ENCODE measurements at places on chromosomes 7 and 10.
A peak's percentile ranks its signal among the peaks of the same experiment; 100 is the strongest.

DNA sequence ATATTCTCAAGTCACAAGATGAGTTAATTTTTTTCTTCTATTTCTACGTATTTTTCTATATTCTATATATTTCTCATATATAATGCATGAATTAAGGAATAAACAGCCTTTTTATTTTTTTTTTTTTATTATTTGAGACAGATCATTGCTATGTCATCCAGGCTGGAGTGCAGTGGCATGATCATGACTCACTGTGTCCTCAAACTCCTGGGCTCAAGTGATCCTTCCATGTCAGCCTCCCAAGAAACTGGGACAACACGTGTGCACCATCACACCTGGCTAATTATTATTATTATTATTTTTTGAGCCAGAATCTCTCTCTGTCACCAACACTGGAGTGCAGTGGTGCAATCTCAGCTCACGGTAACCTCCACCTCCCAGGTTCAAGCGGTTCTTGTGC, 1.5 kb downstream of the CLDN12 start:
- no peak for DNase-seq

DNA sequence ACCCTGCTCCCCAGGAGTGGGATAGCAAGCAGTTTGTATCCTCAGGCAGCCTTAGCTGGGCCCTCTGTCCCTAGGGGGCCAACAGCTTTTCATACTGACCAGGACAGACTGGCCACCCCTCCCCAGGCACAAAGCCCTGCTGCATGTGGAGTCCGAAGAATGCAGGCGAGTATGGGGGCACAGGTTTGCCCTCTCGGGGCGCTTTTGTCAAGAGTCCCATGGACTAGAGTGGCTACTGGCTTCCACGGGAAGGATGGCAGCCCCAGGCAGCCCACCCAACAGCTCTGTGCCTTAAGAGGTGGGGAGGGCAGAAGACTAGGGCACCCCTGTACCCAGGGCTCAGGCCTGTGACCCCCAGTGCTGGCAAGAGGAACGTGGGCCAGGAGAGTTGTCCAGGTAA, 10.7 kb downstream of the CXCL12 start:
- no peak for DNase-seq

GRCh38 chr7:67608806-67609205, 612.2 kb downstream of the TYW1 start:
- no peak for DNase-seq

- no peak for DNase-seq
These were observed 226.0 kb downstream of the PRPF18 start for GRCh38 chr10:13812804-13813203.

DNA sequence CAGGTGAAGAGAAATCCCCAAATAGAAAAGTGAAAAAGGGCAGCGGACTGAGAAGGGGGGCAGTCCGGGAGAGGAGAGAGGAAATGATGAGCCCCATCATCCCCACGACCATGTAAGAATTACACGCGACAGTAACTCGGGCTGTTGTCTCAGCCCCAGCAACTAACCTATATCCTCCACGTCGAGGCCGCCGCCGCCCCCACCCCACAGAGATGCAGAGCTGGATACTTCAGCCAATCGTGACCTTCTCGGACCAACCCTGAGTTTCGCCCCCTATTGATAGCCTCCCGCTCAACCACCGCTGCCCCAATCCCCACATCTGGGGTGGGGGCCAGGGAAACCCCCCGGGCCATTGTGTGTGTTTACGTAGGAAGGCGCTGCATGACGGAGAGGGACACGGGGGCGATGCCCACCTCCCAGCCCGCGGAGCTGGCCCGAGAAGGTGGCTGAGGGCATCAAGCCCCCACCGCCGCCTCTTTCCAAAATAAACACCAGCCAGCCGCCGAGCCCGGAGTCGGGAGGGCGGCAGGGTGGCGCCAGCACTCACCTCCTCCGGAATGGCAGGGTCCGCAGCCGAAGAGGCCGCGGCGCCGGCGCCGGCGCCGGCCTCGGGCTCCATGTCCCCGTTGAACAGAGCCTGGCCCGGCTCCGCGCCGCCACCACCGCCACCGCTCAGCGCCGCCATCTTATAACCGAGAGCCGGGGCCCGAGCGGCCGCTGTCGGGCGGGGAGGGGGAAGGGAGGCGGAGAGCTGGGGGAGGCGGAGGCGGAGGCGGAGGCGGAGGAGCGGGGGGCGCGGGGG, 509 bp downstream of the BRAF start:
- peak; percentile 87 for DNase-seq

GRCh38 chr10:121457729-121458128, 140.5 kb downstream of the FGFR2 start:
- DNase-seq: no peak

DNA sequence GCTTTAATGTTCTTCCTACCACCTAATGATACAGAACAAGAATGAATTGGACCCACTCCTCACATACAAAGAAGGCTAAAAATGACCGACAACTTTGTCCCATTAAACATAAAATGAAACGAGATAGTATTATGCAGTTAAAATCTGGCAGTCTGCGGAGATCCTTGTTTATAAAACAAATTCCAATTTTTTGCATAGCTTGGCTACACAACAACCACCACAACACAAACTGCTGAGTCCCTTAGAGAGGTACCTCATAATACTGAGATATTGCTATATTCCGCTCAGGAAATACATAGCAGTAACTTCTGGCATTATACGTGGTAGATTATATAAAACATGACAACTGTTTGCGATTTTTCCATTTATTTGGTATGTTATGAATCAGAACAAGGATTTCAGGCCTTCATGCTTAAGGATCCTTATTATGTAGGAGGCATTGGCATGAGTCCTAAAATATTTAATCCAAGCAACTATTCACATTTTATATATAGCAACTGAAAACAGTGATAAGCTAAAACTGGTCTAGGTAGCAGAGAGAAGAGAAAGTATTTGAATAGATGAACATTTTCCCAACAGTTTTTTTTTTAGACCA, 96.0 kb downstream of the ANK3 start:
- DNase-seq: no peak

GRCh38 chr10:21385536-21385935, 139.9 kb downstream of the SKIDA1 start:
- DNase-seq: no peak

DNA sequence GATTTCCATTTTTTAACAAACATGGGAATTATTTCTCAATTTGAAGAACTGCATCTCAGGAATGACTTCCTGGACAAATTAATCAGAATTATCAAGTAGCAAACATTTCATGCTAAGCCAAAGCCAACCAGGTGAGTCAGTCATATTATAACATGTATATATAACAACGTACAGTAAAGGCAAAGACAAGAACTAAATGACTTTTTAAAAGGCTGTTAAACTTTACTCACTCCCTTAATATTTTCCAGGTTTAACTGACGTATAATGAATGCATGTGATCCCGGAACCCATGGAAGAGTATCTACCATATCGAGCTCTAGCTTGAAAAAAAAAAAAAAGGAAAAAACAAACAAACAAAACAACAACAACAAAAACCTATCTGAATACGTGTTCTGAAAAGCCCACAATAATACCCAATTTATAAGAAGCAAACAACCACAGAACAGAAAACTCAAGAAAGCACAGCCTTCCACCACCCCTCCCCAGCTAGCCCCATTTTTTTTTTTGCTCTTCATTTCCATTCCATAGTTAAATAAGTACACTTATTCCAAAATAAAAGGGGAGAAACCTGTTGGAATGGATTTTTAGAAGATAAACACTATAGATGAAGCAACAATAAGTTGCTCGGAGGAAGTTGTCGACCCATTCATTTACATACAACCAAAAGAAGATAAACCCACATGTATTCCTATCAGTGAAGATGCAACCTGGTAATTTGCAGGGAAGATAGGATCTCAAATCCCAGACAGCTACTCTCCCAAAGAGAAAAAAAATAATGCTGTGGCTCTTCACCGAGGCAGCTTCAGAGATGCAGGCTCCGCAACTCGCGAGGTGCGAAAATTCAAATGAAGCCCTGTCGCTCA, 537 bp downstream of the NAPEPLD start:
- DNase-seq: peak; percentile 52

DNA sequence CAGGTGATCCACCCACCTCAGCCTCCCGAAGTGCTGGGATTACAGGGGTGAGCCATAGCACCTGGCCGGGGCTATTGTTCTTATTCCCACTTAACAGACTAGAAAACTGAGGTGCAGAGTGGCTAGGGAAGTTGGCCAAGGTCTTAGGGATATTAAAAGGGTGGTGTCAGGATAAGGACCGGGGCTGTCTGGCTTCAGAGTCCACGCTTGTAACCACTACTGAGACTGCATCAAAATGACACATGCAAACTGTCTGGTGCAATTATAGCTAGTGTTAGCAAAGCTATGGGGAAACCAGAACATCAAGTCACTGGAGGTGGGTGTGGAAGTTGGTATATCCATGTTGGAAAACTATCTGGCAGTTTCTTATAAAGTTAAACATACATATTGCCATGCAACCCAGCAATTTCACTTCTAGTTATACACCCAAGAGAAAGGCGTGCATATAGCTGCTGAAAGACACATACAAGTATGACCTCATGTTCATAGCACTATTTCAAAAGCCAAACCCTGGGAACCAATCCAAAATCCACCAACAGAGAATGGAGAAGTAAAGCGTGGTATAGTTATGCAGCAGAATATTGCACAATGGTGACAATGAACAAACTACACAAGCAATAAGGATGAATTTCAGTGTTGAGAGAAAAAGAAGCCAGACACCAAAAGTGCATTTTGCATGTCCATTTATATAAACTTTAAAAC, 33.9 kb upstream of the EEPD1 start:
- DNase-seq: no peak

DNA sequence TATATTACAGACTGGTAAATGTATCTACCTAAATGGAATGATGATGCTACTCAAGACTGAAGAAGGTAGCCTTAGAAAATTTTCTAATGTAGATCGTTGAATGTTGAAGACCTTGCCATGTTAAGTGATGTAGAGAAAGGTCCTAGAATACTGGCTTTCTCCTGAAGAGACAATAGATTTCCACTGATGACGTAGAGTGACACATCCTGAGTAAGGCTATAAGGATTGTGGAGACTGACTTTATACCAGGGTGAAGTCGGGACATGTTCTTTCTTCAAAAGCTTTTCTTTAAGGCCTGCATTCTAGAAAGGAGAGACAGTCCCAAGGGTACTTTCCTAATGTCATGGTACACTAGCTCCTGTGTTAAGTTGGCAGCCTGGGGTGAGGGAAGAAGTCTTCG, 58.6 kb downstream of the PCDH15 start:
- no peak for DNase-seq

- DNase-seq: peak; percentile 73
These were observed 101.1 kb upstream of the PPIF start for GRCh38 chr10:79246209-79246581.

DNA sequence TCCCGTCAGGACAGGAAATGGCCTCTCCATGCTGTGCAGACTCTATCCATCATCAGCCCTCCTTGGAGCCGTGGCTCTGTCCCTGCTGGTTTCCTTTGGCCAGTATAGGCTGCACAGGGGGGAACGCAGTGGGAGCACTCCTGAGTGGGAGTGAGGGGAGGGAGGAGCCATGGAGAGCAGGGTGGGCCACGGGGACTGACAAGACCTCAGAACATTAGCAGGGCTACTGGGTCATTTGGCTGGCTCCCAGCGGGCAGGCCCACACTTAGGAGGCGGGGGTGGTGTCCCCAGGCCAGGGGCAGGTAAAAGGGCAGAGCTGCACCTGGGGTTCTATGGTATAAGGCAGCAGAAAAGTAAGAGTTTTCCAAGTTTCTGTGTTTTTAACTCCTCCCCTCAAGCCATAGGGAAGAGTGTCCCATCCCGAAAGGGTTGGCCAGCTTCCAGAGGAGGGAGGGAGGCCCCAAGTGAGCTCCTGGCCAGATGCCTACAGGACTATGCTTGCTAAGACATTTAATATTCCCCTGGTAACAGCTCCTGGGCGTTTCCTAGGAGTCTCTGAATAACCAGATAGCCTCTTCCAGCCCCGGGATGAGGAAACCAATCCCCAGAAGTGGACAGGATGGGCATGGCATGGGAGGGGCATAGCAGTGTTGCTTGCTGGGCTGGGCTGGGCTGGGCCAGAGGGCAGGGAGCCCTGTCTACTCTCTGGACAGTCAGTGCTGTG, 5.5 kb upstream of the OPN4 start:
- DNase-seq: no peak

GRCh38 chr10:97928897-97929296, 79.3 kb downstream of the GOLGA7B start:
- DNase-seq: no peak

- no peak for DNase-seq
These were observed 62.0 kb downstream of the ASB13 start for GRCh38 chr10:5604236-5604925.

DNA sequence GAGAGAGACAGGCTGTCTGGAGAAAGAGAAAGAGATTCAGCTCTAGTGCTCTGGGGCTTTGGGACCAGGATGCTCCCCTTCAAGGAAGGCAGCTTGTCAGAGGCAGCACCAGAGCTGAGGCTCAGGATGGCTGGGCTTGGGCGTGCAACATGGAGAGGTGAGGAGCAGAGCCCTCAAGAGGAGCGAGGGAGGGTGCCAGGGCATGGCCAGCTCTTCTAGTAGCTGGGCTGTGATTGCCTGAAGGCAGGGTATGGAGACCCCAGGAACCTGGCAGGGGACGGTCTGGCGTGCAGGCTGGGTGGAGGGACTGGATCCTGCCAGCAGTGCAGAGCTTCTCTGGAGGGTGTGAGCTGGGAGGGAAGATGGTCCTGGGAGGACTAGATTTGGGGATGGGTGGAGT, 40.2 kb downstream of the ANTXRL start:
- no peak for DNase-seq

DNA sequence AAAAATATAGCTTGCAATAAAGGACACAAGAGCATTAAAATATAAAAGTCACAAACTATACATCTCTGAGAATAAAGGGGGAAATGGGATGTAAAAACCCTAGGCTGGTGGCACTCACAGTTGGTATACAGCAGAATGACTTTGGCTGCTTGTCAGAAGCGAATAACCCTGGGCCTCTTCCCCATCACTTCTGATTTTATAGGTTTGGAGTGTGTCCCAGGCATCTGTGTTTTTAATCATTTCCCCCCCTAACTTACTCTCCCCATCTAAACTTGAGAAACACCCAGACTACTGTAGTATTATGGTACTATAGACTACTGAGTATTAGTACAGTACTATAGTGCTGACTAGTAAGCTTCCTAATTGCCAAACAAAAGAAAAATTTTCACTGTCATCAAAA, 1.8 kb upstream of the RPA3 start:
- no peak for DNase-seq
